ENCODE measurements at places on chromosomes 16 and 17. TPM values are rescaled to one million over a fixed set of nuclear protein-coding genes. Genes with fewer than 3 reads are reported as not detected.
A peak's percentile ranks its signal among the peaks of the same experiment; 100 is the strongest.

DNA sequence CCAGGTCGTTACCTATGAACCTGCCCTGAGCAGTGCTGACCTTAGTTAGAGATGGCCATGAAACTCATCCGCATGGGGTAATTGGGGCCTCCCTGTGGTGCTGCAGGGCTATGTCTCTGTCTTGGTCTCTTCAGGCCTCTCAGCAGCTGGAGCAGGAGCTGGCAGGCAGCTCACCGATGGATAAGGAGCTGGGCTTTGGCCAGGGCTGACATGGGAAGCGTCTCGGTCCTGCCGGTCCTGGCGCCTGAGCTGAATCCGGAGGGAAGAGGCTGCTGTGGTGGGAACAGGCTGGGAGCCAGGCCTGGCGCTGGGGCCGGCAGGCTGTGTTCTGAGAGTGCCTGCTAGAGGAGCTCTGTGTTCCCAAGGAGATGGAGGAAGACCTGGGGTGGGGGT lies 10.1 kb downstream of the IL32 start:
- H3K27ac ChIP-seq: peak overlapping the region; percentile 98
- peaks cover 87% of the 10 kb centered on the region for H3K4me1 ChIP-seq
- no peak for DNase-seq
- H3K4me3 ChIP-seq: peak overlapping the region; percentile 84
- H3K27me3 ChIP-seq: no peaks in the 10 kb centered on the region

GRCh38 chr17:40466298-40466971 lies 23.2 kb downstream of the IGFBP4 start:
- H3K36me3 ChIP-seq: no peaks in the 10 kb centered on the region
- no peak overlapping the region for H3K4me3 ChIP-seq
- peaks cover 8% of the 10 kb centered on the region for H3K4me1 ChIP-seq
- H3K27me3 ChIP-seq: peaks cover 12% of the 10 kb centered on the region

GAST gene
- total RNA-seq: not detected

SLC39A11 gene
- total RNA-seq: 19.5 TPM

- peaks cover 28% of the 10 kb centered on the region for H3K4me1 ChIP-seq
- no peak for DNase-seq
- H3K36me3 ChIP-seq: peaks cover 12% of the 10 kb centered on the region
- no peak overlapping the region for H3K4me3 ChIP-seq
Observed at GRCh38 chr17:39000021-39000601, 32.9 kb upstream of the FBXO47 start.

DNA sequence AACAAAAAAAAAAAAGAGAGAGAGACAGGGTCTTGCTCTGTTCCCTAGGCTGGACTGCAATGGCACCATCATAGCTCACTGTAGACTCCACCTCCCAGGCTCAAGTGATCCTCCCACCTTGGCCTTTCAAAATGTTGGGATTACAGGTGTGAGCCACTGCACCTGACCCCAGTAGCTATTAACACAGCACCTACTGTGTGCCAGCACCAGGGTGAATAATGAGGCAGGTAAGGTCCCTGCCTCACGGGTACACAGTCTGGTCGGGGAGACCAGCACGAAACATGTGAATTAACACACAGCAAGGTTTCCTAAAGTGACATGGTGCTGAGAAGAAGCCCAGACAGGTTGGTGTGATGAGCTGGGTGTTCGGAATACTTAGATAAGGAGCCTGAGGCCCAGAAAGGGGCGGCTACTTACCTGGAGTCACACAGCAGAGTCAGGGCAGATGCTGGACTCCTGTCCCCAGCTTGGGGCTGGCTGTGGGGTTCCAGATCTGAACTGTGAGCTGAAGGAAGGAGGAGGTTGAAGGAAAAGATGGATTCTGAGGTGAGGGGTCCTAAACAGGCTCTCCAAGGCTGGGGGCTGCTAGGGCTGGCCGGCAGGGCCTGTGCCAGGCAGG lies 10.5 kb upstream of the FBXL19 start:
- no peak overlapping the region for H3K4me3 ChIP-seq
- H3K27ac ChIP-seq: no peak overlapping the region
- H3K36me3 ChIP-seq: no peaks in the 10 kb centered on the region
- peaks cover 6% of the 10 kb centered on the region for H3K4me1 ChIP-seq
- H3K27me3 ChIP-seq: no peaks in the 10 kb centered on the region

- H3K4me3 ChIP-seq: no peak overlapping the region
- no peak overlapping the region for H3K27ac ChIP-seq
- no peaks in the 10 kb centered on the region for H3K36me3 ChIP-seq
- no peak for DNase-seq
- H3K4me1 ChIP-seq: no peaks in the 10 kb centered on the region
Observed at GRCh38 chr17:31449111-31449510, 57.6 kb downstream of the RAB11FIP4 start.

- no peaks in the 10 kb centered on the region for H3K27me3 ChIP-seq
- no peak overlapping the region for H3K27ac ChIP-seq
- DNase-seq: no peak
- no peaks in the 10 kb centered on the region for H3K4me1 ChIP-seq
- H3K36me3 ChIP-seq: no peaks in the 10 kb centered on the region
Observed at GRCh38 chr16:49048557-49048956, 233.1 kb downstream of the CBLN1 start.

DNA sequence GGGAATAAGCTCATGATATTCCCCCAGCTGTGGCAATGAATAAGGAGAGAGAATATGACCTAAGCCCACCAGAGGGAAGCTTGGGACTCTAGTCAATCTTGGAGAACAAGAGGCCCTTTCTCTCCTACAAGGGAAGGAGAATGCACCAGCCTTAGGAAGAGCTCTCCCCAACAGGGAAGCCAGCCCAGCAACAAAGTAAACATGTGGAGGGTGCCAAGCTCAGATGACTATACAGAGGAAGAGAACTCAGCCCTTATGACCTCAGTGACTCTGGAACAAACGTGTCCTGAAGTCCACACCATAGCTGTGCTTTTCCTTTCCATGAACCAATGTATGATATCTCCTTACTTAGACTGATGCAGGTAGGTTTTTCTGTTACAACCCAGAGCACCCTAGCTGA lies 219.7 kb downstream of the GSG1L start:
- no peak overlapping the region for H3K27ac ChIP-seq
- peaks cover 3% of the 10 kb centered on the region for H3K27me3 ChIP-seq
- DNase-seq: no peak
- H3K4me1 ChIP-seq: no peaks in the 10 kb centered on the region
- no peak overlapping the region for H3K4me3 ChIP-seq
- no peaks in the 10 kb centered on the region for H3K36me3 ChIP-seq

DNA sequence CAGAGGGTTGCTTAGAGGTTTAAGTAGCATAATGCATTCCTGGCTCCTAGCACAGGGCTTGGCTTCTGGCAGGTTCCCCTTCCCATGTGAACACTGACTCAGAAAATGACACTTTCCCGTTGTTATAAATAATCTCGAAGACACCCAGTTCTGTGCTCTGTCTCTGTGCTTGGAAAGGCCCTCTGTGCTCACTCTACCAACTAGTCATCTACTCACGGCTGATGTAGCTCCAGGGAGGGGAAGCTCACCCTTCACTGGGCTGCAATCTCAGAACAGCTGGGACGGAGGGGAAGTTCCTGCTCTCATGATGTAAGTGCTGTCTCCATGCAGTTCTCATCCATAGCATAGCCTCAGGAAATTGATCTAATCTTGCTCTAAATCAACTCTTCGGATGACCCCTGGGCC lies 230.5 kb upstream of the ASIC2 start:
- H3K27me3 ChIP-seq: peaks cover 2% of the 10 kb centered on the region
- H3K4me3 ChIP-seq: no peak overlapping the region
- no peak overlapping the region for H3K27ac ChIP-seq

ETV4 gene
- total RNA-seq: 0.12 TPM

GRCh38 chr16:65494080-65494479 lies 372.2 kb upstream of the CDH11 start:
- H3K27me3 ChIP-seq: no peaks in the 10 kb centered on the region
- DNase-seq: no peak
- no peak overlapping the region for H3K4me3 ChIP-seq
- no peak overlapping the region for H3K27ac ChIP-seq
- no peaks in the 10 kb centered on the region for H3K36me3 ChIP-seq
- no peaks in the 10 kb centered on the region for H3K4me1 ChIP-seq

DNA sequence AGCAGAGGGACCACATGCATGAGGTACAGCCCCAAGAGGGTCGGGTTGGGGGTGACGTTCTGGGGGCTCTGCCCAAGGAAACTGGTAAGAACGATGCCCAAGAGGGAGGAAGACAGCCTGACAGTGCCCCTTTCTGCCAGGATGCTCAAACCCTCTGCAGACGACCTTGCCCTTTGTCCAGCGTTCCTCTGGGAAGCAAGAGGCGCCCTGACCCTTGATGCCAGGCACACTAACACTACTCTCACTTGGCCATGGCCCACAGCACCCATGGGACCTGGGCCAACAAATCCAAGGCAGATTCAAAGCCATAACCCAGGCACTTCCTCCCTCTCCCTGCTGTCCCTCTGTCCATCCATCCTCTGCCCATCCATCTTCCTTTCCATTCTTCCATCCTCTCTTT lies 20.4 kb downstream of the TK2 start:
- no peak for DNase-seq
- no peaks in the 10 kb centered on the region for H3K27me3 ChIP-seq
- H3K27ac ChIP-seq: no peak overlapping the region
- no peak overlapping the region for H3K4me3 ChIP-seq
- peaks cover 35% of the 10 kb centered on the region for H3K4me1 ChIP-seq

DNA sequence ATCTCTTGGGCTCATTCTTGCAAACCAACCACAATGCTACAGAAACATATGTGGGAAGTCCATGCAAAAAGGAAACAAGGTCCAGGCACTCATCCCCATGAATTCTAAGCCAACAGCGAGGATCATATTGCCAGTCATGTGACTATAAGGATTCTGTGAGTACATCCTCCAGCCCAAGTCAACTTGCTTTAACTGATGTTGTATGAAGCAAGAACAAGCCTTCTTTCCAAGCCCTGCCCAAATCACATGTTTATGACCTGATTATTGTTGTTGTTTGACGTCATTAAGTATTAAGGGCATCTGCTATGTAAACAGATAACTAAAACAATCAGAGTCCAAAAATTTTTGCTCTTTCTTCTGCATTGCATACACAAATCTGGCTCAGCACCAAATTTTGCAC lies 78.2 kb upstream of the MON1B start:
- H3K4me3 ChIP-seq: no peak overlapping the region
- H3K27ac ChIP-seq: no peak overlapping the region
- DNase-seq: no peak
- no peaks in the 10 kb centered on the region for H3K36me3 ChIP-seq

JPT1 gene
- total RNA-seq: 277 TPM

- H3K4me1 ChIP-seq: peaks cover 91% of the 10 kb centered on the region
- H3K36me3 ChIP-seq: peaks cover 56% of the 10 kb centered on the region
- peak overlapping the region; percentile 69 for H3K4me3 ChIP-seq
- H3K27me3 ChIP-seq: no peaks in the 10 kb centered on the region
- no peak for DNase-seq
Observed at GRCh38 chr16:11354407-11354732, 9.1 kb downstream of the RMI2 start.

KRTAP1-1 gene
- total RNA-seq: not detected

DNA sequence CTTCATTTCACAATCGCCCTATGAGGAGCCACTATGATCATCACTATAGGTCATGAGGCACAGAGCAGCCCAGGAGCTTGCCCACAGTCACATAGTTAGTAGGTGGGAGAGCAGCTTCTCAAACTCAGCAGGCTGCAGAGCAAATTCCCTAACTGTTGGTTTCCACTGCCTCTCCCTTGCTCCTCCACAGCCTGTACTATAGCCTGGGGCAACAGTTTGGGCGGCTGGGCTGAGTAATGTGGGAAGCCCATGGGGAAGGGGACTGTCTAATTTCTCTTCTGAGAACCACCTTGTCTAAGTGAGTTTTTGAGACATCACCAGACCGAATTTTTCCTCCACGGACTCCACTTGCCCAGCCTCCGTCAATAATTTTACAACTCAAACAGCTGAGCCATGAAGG lies 73.4 kb upstream of the GPR139 start:
- H3K4me1 ChIP-seq: no peaks in the 10 kb centered on the region
- H3K36me3 ChIP-seq: no peaks in the 10 kb centered on the region
- no peak for DNase-seq
- no peak overlapping the region for H3K4me3 ChIP-seq
- H3K27ac ChIP-seq: no peak overlapping the region
- H3K27me3 ChIP-seq: no peaks in the 10 kb centered on the region

FNDC8 gene
- total RNA-seq: not detected

DNA sequence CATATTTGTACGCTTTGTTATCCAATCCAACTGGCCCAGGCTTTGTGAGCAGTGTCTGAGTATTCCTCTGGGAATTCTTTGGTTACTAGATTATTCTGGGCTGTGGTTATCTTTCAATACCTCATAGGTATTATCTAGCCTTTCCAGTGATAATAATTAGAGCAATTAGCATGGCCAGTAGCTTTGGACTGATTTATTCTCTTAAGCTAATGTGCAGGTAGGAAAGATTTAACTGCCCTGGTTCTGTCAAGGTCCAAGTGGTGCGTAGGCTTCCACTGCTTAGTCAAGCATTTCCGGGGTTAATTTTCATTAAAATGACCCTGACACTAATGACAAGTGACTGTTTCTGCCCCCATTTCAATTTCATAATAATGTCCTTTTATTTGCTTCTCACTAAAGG lies 54.2 kb upstream of the PMFBP1 start:
- peaks cover 9% of the 10 kb centered on the region for H3K27me3 ChIP-seq
- no peak for DNase-seq
- H3K27ac ChIP-seq: no peak overlapping the region
- H3K4me3 ChIP-seq: no peak overlapping the region

DNA sequence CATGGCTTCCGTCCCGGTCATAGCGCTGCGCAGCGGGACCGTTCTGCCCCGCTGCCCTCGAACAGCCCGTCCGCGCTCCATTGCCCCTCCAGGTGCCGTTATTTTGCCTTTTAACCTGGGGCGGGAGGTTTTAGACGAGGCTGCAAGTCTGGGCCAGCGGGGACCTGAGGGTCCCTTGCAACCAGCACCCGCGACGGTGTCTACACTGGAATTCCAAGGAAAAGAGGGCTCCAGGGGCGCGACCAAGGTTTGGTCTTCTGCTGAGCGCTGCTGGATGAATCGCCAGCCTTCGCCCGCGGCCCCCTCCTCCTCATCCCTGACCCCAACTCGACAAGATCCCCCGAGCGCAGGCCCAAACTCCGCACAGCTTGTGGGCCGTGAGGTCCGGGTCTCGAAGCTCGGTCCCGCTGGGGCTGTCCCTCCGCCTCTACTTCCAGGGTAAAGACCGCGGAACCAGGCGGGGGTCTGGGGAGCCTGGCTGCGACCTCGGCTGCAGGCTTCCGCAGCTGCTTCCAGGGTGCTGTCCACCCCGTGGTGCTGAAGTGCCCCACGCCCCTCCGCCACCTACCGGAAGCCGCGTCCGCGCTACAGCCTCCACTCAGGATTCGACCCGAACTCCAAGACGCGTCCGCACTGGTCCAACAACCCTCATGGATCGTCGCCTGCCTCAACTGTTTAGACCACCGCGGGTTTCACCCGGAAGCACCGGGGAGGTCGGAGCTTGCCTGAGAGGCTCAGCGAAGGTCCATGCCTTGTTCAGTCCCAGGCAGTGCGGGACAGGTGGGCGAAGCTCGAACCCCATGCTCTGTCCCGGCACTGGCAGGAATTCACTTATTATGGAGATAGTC lies 10.1 kb upstream of the CA4 start:
- peaks cover 1% of the 10 kb centered on the region for H3K36me3 ChIP-seq
- no peak overlapping the region for H3K27ac ChIP-seq
- H3K4me1 ChIP-seq: peaks cover 36% of the 10 kb centered on the region
- peaks cover 73% of the 10 kb centered on the region for H3K27me3 ChIP-seq
- no peak overlapping the region for H3K4me3 ChIP-seq

MNT gene
- total RNA-seq: 31.1 TPM

- no peak for DNase-seq
- no peak overlapping the region for H3K27ac ChIP-seq
- no peaks in the 10 kb centered on the region for H3K27me3 ChIP-seq
- peaks cover 18% of the 10 kb centered on the region for H3K4me1 ChIP-seq
Observed at GRCh38 chr17:5472511-5472910, 3.7 kb upstream of the DHX33 start.

- peaks cover 14% of the 10 kb centered on the region for H3K27me3 ChIP-seq
- H3K4me3 ChIP-seq: peak overlapping the region; percentile 71
- H3K27ac ChIP-seq: peak overlapping the region; percentile 90
- no peak for DNase-seq
- peaks cover 4% of the 10 kb centered on the region for H3K36me3 ChIP-seq
Observed at GRCh38 chr17:40068129-40068581, 5.4 kb downstream of the THRA start.

Measured in activated CD4-positive, alpha-beta T cell treated with anti-CD3 and anti-CD28 coated beads, Interleukin-2, amount 10 ng/mL, durations not matched to agents 7 days and 5 days (primary cell).